ENCODE measurements at places on chromosomes 6 and 20.

- no peak for DNase-seq
Observed at GRCh38 chr20:8342391-8342790, 210.3 kb downstream of the PLCB1 start.

DNA sequence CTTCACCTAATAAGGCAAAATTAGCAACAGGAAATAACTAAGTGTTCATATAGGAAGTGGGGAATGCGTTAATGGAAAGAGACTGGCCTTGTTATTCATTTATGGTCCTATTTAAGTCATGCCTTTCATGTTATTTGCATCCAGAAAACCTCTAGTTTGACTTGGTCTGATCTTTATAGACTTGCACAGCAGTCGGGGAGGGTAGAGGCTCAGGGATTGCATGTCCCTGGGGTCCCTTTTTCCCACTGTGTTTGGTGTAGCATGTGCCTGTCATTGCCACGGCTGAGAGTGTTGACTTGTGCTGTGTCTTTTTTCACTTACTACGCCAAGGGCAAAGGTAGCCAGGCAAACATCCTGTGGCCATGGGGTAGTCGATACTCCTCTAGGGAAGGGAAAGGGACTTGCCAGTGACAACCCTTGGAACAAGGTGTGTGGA lies 105.4 kb upstream of the RIN2 start:
- DNase-seq, result no peak

GRCh38 chr20:10978019-10978702 lies 304.4 kb upstream of the JAG1 start:
- no peak for DNase-seq

DNA sequence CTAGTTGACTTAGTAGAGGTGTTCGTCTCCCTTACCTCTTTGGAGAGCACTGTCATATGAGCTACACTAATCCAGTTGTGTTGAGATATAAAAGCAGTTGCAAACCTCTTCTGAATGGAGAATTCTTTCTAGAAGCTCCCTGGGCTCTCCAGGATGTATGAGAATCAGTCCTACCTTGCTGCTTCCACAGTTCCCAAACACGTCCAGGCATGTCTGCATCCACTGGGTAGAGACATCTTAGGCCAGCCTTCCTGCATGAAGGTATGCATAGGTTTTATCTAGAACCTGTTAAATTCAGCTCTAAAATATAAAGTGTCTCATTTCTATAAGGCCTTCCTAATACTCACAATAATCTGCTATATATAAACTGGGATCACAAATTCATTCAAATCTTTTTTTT lies 297.7 kb downstream of the CDC5L start:
- DNase-seq, result no peak
